ENCODE measurements at places on chromosomes 12 and 14.

GRCh38 chr14:61563162-61563511 is 132.2 kb upstream of the HIF1A start:
- DNase-seq = no peak

- DNase-seq = no peak
Measured at GRCh38 chr14:33692762-33693161, 258.1 kb downstream of the EGLN3 start.

- DNase-seq = no peak
Measured at GRCh38 chr12:131851741-131852550, 23.8 kb downstream of the MMP17 start.

DNA sequence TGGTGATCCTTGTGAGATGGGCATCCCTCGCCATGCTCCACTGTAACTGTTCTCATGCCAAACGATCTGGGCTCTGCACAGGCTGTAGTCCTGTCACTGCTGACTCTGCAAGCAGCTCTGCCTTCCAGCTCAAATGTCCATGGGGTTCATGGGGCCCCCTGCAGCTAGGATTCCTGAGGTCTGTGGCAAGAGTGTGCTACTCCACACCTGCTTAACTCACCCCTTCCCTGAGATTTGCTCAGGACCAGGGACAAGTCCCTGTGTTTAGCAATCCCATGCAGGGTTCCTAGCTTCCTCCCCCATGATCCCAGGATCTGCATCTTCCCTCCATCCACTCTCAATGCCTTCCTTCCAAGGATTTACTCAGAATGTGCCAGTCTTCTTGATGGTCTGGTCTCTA is 241.0 kb downstream of the ASCL1 start:
- DNase-seq = no peak

DNA sequence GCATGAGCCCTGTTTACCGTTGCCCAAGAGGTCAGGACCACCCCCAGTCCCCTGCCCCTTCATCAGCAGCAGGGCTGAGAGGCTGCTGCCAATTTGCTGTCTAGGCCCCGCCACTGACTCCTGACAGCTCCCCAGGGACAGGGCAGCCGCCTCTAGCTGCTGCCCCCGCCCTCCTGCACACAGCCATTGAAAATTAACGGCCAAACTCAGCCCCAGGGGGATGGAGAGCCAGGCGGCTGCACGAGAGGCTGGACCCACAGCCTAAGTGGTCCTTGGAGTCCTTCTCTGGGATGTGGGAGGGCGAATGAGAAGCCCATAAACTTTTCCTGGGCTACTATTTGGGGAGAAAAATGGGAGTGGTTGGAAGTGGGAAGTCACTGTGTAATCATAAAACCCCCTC is 4.6 kb downstream of the FOXN4 start:
- DNase-seq = no peak

- DNase-seq = no peak
Measured at GRCh38 chr14:83164591-83164990, 1630.9 kb upstream of the SEL1L start.

- no peak for DNase-seq
Measured at GRCh38 chr12:115267464-115267863, 583.5 kb upstream of the TBX3 start.

DNA sequence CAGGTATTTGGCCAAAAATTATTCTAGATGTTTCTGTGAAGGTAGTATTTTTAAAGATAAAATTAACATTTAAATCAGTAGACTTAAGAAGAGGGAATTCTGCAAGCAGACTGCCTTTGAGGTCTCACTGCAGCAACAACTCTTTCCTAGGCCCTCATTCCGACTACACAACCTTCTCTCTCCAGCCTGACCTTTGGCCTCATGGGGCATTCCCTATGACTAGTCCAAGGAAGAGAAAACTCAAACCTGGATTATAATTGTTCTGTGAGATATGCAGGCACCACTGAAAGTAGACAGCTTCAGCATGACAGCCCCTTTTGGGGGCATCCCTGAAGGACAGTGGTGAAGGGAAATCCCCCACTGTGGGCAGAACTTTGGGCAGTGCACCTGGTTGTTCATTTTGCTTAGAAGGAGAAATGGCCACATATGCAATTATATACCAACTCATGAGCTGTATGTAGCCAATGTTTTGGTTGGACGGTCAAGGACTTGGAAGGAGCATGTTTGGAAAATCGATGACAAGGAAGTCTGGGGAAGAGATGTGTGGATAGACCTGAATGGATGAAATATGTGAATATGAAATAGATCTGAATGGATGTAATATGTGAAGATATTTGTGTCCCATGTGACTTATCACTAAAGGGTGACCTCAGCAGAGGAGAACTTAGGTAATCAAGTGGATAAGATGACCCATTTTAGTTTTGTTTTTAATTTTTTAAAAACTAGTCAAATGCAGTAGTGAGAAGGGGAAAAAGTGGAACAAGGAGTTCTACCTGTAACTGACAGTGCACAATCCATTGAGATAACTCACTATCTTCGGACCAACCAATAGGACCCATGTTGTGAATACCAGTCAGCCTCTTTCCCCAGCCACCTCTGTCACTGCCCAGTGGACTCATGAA is 233.3 kb upstream of the FOXN3 start:
- no peak for DNase-seq

- no peak for DNase-seq
Measured at GRCh38 chr12:31008241-31008761, 65.4 kb upstream of the DDX11 start.

DNA sequence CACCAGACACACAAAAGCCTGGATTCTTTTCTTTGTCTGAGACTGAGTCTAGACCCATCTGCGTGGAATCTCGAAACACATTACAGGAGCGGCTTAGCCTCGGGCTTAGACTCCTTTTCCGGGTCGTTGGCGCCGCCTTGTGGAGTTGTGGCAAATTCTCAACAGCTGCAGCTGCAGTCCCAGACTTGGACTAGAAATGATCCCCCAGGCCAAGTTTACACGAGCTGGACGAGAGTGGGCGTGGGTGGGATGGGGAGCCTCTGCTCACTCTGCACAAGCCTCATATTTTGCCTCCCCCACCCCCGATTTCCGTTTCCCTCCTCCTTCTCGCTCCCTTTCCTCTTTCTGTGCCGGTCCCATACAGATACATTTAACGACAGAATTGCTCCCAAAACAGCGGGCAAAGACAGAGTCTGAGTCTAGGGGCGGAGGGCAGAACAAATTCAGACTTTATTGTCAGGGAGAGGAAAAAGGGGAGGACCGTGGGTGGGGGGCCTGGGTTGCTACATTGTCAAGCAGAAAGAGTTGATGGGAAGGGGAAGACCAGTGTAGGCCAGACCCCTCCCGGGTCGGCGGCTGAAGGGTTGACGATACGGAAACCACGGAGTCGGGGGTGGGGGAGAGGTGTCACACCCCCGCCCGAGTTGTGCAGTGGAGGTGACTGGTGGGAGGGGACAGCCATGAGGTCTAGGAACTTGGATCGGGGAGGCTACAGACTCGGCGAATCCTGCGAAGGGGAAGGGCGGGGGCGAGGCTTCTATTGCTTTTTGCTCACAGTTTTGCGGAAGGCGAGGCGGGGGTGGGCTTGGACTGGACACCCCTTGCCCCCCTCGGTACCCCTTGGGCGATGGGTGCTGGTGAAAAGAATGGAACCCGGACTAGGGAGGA is 4.7 kb upstream of the GPR84 start:
- DNase-seq = peak; percentile 76

- no peak for DNase-seq
Measured at GRCh38 chr12:4152145-4152795, 121.3 kb upstream of the CCND2 start.

- DNase-seq = no peak
Measured at GRCh38 chr14:51081712-51082111, 13.2 kb downstream of the TRIM9 start.

GRCh38 chr14:90576581-90576980 is 179.8 kb downstream of the CALM1 start:
- DNase-seq = no peak

DNA sequence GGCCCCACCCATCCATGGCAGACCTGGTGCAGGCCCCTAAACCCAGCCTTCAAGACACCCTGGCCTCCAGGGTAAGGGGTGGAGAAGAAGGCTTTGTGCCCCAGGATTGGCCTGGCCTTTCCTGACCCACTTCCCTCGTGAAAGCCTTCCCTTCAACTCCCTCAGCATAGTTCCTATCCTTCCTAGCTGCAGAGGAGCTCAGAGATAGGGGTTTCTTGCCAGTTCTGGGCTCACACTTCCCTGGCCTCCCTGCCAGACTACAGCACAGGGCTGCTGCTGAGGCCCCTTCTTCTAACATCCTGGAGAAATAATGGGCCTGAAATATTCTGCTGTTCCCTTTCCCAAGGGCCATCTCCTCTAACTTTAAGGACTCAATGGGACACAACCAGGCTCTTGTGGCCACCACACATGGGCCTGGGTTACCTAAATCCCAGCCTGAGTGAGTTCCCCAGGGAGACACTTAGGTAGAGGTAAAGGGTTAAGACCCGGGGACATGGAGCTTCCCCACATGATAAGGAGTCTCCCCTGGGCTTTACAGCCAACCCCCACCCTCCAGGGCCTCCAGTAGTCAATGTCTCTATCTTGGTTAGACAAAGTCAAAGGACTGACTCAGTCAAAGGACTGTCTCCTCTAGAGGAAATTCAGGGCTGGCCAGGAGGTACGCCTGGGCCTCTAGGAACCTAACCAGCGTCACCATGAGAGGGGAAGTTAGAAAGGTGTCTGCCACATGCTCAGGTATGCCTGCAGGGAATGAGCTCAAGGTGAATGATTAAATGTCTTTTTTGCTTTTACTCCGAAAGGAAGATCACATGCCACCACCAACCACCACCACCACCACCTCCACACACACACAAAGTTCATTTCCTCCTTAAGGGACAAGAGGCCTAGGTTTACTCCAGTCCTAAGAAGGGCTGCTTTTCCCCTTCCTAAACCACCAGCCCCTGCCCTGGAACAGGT is 7.1 kb downstream of the ZFP36L1 start:
- DNase-seq = no peak

- no peak for DNase-seq
Measured at GRCh38 chr12:32115404-32116104, 8.9 kb downstream of the BICD1 start.

DNA sequence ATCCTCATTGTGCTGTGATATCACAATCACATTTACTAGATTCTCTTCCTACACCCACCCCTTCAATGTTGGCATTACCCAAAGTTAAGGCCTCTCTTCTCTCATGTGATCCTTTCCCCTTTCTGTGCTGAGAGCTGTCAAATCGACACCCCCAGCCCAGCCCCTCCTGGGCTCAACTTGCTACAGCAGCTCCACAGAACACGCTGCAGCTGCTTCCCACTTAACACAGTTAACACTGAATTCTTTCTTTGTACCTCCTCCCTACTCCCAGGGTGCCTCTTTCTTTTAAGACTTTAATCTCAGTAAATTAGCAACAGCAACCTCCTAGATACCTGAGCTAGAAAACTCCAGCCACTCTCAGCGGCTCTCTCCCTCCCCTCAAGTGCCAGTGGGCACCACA is 17.8 kb downstream of the SPTB start:
- DNase-seq = no peak

DNA sequence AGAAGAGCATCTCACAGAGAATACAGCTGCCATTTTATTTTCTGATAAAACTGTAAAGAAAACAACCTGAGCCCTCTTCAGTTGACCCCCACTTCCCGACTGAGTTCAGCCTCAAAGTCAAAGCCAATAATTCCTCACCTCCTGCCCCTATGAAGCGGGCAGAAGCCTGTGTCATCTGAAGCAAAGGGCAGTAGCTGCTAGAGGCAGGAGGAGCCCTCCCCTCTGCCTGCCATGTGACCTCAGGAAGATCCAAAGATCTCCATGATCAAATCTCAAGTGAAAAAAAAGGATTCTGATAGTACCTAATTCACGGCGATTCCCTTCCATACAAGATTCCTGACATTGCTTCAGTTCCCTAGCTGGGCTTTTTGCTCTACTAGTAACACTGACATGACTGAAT is 223.1 kb upstream of the CAND1 start:
- DNase-seq = no peak

DNA sequence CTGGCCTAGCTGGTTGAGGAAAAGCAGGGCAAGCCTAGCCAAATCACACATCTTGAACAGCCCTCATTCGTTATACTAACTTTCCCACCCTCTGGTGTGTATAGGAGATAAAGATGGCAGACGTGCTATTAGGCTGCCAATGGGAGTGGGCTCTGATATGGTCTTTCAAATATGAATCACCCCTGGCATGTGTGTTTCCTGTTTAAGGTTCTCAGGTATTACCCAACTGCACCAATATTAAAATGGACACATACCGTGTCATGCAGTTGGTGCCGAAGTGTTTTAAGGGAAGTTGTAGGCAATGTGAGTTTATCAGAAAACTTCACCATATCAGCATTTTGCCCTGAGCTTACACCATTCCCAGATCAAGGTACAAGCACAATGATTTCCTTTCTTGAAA is 33.4 kb downstream of the CHST11 start:
- no peak for DNase-seq

- DNase-seq = no peak
Measured at GRCh38 chr14:51317373-51317772, 77.3 kb downstream of the TMX1 start.

DNA sequence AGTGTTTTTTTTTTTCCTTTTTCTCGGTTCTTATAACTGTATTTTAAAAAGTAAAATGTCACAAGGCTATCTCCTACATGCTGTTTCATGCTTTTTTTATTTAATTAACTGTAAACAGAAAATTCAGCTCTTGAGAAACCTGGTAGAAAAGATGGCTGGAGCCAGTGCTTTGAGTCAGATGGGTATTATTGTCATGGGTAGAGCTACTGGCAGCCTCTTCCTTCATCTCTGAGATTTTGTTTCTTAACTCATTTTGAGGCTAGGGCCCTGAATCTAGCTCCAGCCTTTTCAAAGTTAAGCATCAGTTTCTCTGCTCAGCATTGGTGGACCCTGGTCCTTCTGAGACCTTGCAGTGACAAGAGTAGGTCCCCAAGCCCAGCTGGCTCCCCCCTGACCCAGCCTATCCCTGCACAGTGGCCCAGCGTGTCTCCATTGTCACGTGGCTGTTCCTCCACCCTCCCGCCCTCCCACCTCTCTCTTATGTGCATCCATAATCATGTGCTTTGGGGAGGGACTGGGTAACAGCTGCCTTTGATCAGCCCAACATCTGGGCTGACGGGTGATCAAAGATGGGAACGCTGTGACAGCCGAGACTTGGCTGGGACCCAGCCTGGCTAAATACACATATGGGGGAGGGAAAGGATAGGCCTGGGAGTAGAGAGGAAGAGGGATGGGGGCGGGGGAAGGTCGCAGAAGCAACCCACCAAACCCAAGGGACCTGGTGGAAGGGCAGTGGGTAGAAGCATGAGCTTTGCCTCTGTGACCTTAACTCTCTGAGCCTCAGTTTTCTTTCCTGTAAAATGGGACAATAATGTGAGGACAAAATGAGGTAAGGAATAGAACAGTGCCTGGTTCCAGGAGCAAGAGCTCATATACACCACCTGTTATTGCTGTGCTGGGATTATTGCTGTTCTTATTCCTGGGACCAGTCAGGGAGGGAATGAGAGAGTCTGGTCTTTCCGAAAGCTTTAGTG is 24.4 kb upstream of the RBM19 start:
- DNase-seq = no peak

All from GM12892 (cell line).